ENCODE measurements at places on chromosomes 5 and 9. TPM values are rescaled to one million over a fixed set of nuclear protein-coding genes. Genes with fewer than 3 reads are reported as not detected.

GRCh38 chr9:3447143-3447542 lies 78.7 kb downstream of the RFX3 start:
- no peaks in the 10 kb centered on the region for H3K4me1 ChIP-seq
- no peak overlapping the region for H3K4me3 ChIP-seq
- no peaks in the 10 kb centered on the region for H3K27me3 ChIP-seq
- H3K27ac ChIP-seq = no peak overlapping the region
- DNase-seq = no peak

Gene PCDHGA2
- total RNA-seq = 0.61 TPM

DNA sequence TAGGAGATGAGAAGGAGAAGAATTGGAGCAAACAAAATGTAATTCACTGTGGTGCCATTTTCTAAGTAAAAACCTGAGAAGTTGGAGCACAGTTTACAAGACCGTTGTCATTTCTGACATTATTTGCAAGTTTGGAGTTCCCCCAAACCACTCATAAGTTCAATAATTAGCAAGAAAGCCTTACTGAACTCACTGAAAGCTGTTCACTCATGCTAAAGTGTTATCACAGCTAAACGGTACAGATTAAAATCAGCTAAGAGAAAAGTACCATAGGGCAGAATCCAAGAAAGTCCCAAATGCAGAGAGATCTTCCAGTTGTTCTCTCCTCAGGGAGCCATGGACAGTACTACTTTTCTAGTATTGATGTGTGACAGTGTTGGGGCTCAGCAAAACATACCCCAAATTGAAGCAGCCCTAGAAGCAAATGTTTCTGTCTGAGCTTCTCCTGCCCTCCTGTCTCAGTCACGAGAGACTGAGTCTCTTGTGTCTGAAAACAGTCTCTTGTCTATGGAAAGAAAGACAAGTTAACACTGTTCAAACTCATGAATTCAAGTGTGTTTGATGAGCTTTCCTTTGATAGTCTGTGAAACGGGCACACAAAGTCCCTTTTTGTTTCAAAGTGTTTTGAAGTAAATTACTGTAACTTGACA lies 221.2 kb downstream of the GABRG2 start:
- no peaks in the 10 kb centered on the region for H3K36me3 ChIP-seq
- no peak overlapping the region for H3K27ac ChIP-seq
- no peak overlapping the region for H3K4me3 ChIP-seq

- no peaks in the 10 kb centered on the region for H3K27me3 ChIP-seq
- H3K27ac ChIP-seq = no peak overlapping the region
- H3K4me3 ChIP-seq = no peak overlapping the region
- DNase-seq = no peak
- H3K4me1 ChIP-seq = no peaks in the 10 kb centered on the region
Observed at GRCh38 chr9:16352791-16353401, 517.6 kb downstream of the BNC2 start.

Gene LCP2
- 6.4 TPM for total RNA-seq

Gene ENTREP1
- 0.40 TPM for total RNA-seq

GRCh38 chr9:82152181-82152580 lies 163.6 kb downstream of the SPATA31D1 start:
- H3K36me3 ChIP-seq = no peaks in the 10 kb centered on the region
- no peak for DNase-seq
- no peak overlapping the region for H3K27ac ChIP-seq
- no peak overlapping the region for H3K4me3 ChIP-seq
- H3K27me3 ChIP-seq = no peaks in the 10 kb centered on the region

- no peak overlapping the region for H3K4me3 ChIP-seq
- peaks cover 27% of the 10 kb centered on the region for H3K27me3 ChIP-seq
- H3K27ac ChIP-seq = no peak overlapping the region
- H3K4me1 ChIP-seq = no peaks in the 10 kb centered on the region
Observed at GRCh38 chr5:77635917-77636640, 2.4 kb downstream of the OTP start.

DNA sequence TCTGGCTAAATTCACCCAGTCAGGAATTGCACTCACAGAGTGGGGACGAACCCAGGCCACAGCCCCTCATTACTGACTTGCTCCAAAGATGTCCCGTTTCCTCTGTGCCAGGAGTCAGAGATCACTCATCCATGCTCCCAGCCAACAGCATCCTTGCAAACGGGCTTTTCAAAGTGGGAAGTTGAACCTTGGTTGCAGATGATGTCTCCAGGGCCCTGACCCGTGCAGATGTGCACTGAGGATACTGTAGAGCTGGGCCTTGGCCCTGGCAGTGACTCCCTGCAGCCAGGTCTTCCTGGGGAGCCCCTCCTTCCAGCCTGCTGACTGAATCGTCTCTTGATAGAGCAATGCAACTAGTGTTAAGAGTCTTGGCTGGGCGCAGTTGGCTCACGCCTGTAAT lies 22.3 kb downstream of the TCF7 start:
- peaks cover 4% of the 10 kb centered on the region for H3K36me3 ChIP-seq
- H3K4me3 ChIP-seq = no peak overlapping the region
- no peaks in the 10 kb centered on the region for H3K27me3 ChIP-seq
- no peaks in the 10 kb centered on the region for H3K4me1 ChIP-seq
- no peak overlapping the region for H3K27ac ChIP-seq

DNA sequence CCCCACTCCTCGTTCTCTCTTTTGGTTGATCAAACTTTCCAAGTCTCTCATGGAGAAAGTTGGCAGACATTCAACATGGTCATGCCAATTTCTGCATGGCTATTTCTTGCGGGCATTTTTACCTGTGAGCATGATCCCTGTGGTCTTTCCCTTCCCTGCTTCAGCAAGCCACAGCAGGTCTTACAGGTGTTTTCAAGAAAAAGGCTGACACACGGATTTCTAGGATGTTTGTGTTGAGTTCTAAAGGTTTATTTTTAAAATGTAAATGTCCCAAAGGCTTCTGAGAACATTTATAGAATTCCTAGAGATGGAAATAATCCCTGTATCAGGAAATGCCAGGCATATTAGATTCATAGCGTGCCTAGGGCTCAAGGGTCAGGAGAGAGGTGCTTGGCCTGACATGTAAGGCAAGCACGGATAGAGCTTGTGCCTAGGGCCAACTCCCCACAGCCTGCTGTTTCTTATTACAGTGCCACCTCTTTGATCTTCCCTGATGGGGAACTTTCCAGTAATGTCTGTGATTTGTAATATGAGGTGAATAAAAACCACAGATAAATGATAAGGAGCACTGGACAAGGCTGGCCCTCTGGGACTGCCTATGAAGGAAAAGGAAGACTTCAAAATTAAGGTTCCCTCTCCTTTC lies 79.8 kb downstream of the MUSK start:
- H3K27ac ChIP-seq = no peak overlapping the region
- no peak for DNase-seq
- no peak overlapping the region for H3K4me3 ChIP-seq
- no peaks in the 10 kb centered on the region for H3K4me1 ChIP-seq

DNA sequence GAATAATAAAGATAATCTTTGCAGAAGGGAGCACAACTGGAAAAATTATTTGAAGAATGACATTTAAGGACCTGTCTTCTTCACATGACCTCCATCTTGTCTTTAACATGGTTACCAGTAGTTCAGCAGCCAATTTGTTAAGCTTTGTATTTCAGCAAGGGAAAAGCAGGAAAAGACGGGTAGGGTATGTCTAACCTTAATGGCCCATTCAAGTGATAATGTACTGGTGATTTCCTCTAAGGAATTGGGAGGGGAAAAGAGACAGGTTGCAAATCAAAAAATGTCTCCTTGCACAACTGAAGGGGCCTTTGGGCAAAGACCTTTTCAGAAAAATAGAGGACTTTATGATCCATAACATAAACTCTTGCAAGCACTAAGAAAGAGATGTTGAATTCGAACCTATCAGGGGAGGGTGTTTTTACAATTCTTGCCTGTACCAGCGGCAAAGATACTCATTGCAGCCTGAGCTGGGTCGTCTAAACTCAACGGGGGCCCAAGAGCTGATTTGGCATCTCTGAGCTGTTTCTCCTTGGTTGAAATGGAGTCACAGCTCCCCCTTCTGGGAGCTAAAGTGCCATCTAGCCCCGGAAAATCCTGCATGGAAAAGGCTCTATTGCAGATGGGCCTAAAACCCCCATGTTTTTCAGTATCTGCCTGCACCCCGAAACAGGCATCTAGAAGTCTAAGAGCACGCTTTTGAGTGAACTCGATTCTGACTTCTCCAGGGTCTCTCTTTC lies 3.8 kb downstream of the BRINP1 start:
- no peak for DNase-seq
- H3K4me3 ChIP-seq = no peak overlapping the region
- no peaks in the 10 kb centered on the region for H3K4me1 ChIP-seq
- H3K27me3 ChIP-seq = no peaks in the 10 kb centered on the region
- H3K27ac ChIP-seq = no peak overlapping the region
- H3K36me3 ChIP-seq = no peaks in the 10 kb centered on the region

Gene GALNT12
- total RNA-seq = 0.40 TPM

- DNase-seq = no peak
- no peak overlapping the region for H3K4me3 ChIP-seq
- no peak overlapping the region for H3K27ac ChIP-seq
- H3K36me3 ChIP-seq = no peaks in the 10 kb centered on the region
Observed at GRCh38 chr5:133205204-133205603, 153.4 kb downstream of the HSPA4 start.

Gene GHR
- total RNA-seq = 90.7 TPM

GRCh38 chr5:146221234-146221633 lies 17.8 kb downstream of the RBM27 start:
- H3K27ac ChIP-seq = peak overlapping the region; percentile 8
- no peak for DNase-seq
- H3K27me3 ChIP-seq = no peaks in the 10 kb centered on the region
- H3K36me3 ChIP-seq = no peaks in the 10 kb centered on the region
- no peak overlapping the region for H3K4me3 ChIP-seq

- DNase-seq = no peak
- no peaks in the 10 kb centered on the region for H3K27me3 ChIP-seq
- no peaks in the 10 kb centered on the region for H3K4me1 ChIP-seq
- H3K36me3 ChIP-seq = no peaks in the 10 kb centered on the region
- H3K27ac ChIP-seq = no peak overlapping the region
Observed at GRCh38 chr5:35369965-35370790, 139.9 kb upstream of the PRLR start.

- no peak overlapping the region for H3K27ac ChIP-seq
- no peaks in the 10 kb centered on the region for H3K36me3 ChIP-seq
- DNase-seq = no peak
- no peaks in the 10 kb centered on the region for H3K27me3 ChIP-seq
- H3K4me1 ChIP-seq = no peaks in the 10 kb centered on the region
Observed at GRCh38 chr5:141707510-141707909, 25.5 kb upstream of the ARAP3 start.

- no peaks in the 10 kb centered on the region for H3K36me3 ChIP-seq
- no peak overlapping the region for H3K4me3 ChIP-seq
- H3K27ac ChIP-seq = no peak overlapping the region
- no peaks in the 10 kb centered on the region for H3K4me1 ChIP-seq
- H3K27me3 ChIP-seq = no peaks in the 10 kb centered on the region
- no peak for DNase-seq
Observed at GRCh38 chr5:117731446-117731845, 1156.8 kb upstream of the SEMA6A start.
